Activated CD8-positive, alpha-beta memory T cell treated with anti-CD3 and anti-CD28 coated beads for 48 hours (primary cell): ENCODE measurements at places on chromosomes 4 and X.

DNA sequence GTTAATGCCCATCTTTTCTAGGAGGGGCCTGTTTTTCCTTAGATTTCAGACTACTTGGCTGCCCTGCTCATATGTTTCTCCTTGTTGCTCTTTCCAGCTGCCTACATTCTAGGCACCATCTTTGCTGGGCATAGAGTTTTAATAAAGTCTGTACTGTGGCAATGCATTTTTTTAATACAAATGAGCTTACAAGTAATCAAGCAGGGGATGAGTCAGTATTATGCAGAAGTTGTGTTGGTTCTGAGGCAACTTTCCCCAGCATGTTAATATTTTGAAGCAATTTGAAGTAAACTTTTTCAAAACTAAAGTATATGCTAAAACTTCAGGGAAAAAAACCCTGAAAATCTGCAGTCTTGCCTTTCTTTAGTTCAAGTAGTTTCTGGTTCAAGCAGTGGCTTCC lies 372.0 kb upstream of the GATB start:
- no peak for DNase-seq

DNA sequence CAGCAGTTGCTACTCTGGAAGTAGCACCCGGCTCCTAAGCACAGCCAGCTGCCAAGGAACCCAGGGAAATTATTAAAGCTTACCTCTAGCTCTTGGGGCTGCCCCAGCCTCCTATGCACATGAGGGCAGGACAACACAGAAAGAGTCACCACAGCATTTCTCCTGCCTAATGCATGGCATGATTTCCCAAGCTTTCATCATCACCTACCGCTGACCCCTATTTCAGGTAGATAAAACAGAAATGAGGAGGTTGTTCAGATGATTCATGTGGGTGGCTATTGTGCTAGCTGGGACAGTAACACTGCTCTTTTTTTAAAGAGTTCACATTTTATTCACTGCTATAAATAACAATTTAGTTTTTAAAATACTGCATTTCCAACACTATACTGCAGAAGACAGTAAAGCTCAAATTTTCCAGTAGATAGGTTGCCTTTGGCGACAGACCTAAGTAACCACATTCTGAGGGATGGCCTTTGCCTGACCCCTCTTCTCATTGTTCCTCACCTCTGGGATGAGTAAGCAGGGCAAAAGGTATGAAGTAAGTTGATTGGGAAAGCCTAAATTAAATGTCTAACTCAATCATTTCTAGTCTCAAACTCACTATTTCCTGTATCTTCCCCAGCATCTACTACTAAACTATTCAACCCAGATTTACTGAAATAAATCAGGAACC lies 16.7 kb downstream of the CASK start:
- no peak for DNase-seq

DNA sequence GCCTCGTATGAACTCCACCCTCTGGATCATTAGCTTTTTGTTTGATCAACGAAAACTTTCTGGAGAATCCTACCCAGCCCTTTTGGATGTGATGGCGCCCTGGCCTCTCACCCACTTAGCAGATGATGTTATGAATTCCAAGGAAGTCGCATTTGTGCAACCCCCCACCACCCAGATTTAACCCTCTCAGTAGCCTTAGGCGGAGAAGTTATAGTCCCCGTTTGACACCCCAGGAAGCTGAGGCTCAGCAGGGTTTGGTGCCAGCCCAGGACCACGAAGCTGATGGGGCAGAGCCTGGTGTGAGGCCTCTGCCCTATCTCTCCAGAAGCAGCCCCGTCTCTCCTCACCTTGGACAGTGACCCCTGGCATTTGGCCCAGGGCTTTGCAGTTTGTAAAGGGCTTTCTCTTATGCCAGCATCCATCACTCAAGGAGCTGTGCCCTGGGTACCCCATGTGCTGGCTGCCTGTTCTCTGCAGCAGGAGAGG lies 1.0 kb downstream of the WFS1 start:
- DNase-seq = no peak

GRCh38 chr4:165992283-165992682 lies 119.2 kb downstream of the TLL1 start:
- no peak for DNase-seq

GRCh38 chrX:46811121-46811520 lies 25.7 kb upstream of the RP2 start:
- DNase-seq = no peak

- DNase-seq = no peak
These were observed 32.3 kb downstream of the PPP3CA start for GRCh38 chr4:101315041-101315440.

DNA sequence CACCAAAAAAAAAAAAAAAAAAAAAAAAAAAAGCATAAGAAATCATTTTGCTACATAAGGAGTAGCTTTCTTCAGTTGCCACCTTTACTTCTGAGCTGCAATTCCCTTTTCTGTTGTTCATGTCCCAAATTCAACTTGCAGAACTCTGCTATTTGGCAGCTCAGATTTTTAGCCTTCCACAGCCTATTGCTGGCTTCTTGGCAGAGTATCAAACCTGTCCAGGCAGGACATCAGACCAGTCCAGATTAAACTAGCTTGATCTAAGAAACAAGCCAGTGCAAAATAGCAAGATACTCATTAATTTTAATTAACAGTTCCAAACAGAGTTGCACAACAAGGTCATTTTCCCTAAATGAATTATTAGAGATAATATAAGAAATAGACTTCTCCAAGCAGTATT lies 123.6 kb upstream of the NR3C2 start:
- no peak for DNase-seq

DNA sequence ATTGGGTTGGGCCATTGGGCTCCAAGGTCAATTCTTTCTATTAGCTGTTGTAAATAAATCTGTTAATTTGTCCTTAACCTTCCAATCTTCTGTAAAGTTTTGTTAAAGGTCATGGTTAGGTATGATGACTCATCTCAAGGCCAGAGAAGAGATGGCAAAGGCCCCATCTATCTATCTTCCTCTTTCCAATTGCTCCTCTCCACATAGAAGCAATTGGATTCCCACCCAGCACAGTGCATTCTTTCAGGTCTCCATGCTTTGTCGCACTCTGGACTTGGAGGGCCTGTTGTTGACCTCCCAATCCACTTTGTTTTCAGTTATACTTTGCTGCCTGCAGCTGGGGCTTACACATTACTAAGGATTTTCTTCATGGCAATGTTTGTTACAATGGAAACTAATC lies 118.5 kb downstream of the MFAP3L start:
- no peak for DNase-seq

DNA sequence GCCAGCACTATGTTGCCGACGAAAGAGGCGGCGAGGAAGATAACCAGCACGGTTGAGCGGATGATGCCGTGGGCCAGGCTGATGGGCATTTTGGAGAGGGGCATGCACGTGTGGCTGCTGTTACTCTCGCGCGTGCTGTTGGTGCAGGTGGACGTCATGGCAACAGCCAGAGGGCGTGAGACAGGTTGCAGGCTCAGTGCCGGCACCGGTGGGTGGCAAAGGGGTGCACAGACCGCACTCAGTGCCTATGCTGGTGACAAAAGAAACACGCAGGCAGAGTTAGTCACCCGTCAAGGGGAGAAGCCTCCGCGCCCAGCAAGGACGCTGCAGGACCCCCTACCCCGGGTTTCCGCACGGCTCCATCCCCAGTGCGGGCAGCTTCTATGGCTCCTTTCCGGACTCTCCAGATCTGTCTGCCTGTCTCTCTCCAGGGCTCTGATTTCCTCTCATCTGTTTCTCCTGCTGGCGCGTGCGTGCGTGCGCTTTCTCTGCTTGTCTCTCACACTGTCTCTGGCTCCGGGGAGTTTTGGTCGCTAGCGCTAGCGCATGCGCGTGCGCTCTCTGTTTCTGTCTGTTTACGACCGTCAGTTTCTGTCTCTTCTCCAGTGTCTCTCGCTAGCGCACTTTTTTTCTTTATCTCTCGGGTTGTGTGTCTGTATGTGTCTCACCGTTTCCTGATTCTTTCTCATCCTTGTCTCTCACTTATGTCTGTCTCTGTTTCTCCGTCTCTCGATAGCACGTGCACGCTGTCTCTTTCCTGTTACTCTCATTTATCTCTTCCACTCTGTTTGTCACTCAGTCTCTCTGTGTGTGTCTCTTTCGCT lies 2.1 kb downstream of the GPR101 start:
- no peak for DNase-seq

- no peak for DNase-seq
These were observed 102.0 kb upstream of the ZNF827 start for GRCh38 chr4:146040623-146041022.

GRCh38 chr4:129384974-129385373 lies 289.0 kb downstream of the C4orf33 start:
- no peak for DNase-seq

GRCh38 chr4:56182356-56182755 lies 204.9 kb downstream of the AASDH start:
- DNase-seq = no peak

GRCh38 chr4:110247591-110247990 lies 49.2 kb upstream of the ELOVL6 start:
- DNase-seq = no peak

- DNase-seq = no peak
These were observed 5.9 kb upstream of the XPNPEP2 start for GRCh38 chrX:129732857-129733256.

DNA sequence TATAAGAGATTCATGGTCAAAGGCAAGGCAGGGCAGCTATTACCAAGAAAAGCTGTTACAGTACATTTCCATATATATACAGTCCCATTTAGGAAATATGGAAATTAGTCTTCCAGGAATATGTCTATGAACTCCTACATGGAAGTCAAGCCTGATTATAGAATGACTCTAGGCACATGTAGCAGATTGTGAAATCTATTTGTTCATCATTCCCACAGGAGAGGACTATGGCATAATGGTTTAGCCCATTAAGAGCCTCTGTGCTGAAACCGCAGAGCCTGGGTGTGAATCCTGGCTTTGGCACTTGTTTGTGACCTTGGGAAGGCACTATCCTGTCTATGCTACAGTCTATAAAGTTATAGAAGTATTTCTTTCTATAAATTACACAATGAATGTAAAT lies 764.8 kb downstream of the RAPGEF2 start:
- DNase-seq = no peak

GRCh38 chr4:16765546-16765945 lies 132.9 kb downstream of the LDB2 start:
- DNase-seq = no peak

DNA sequence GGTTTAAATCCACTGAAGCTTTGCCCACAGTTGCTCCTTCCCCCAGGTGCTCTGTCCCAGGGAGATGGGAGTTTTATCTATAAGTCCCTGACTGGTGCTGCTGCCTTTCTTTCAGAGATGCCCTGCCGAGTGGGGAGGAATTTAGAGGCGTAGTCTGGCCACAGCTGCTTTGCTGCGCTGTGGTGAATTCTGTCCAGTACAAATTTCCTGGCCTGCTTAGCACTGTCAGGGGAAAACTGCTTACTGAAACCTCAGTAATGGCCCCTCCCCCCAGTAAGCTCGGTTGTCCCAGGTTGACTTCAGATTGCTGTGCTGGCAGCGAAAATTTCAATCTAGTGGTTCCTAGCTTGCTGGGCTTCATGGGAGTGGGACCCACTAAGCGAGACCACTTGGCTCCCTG lies 40.1 kb downstream of the UGT2B17 start:
- no peak for DNase-seq

DNA sequence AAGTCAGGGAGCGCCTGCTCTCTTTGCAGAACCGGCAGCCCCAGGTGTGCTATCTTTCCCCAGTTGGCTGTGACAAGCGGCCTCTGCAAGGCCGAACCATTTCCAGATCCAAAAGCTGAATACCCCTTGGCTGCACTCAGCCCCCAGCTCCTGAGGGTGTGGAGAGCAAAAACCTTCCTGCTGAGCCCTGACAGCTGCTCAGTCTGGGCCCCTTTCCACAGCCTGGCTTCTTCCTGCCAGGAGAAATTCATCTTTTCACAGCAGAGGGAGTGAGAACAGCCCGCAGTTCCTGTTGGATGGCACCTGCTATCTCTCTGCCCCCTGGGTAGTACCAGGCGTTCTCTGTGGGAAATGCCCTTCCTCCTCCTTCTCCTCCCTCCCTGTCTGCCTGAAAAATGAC lies 78.4 kb downstream of the DRD5 start:
- DNase-seq = no peak

DNA sequence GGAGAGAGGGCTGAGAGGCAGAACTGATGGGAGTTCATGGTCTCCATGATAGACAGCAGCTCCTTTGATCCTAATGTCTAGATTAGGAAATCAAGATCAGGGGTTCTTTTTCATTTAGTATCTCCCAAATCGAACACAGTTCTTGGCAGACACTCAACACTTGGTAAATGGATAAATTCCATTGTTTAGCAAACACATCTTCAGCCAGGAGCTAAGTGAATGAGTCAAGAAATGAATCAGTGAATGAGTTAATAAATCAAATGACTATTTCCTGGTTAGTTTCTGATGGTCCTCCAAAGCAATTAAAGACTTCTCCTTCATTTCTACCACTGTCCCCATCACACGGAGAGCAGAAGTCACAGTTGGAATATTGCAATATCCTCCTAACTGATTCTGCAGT lies 120.0 kb upstream of the SHISA3 start:
- no peak for DNase-seq

DNA sequence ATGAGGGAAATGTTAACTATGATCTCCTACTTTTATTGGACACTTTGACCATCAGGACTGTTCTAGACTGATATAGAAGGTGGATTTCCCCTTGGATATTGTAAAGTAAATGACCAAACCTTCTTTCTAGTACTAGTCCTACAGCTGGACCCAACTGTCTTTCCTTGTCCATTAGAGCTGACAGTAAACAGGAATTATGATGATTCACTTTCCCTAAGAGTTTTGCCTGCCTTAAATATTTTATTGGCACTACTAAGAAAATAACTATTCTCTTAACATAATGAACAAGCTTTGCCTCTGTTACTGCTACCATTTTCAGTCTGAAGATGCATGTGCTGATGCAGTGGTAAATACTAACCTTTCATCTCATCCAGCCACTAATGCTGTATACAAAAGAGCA lies 915.4 kb downstream of the CENPC start:
- DNase-seq = no peak

DNA sequence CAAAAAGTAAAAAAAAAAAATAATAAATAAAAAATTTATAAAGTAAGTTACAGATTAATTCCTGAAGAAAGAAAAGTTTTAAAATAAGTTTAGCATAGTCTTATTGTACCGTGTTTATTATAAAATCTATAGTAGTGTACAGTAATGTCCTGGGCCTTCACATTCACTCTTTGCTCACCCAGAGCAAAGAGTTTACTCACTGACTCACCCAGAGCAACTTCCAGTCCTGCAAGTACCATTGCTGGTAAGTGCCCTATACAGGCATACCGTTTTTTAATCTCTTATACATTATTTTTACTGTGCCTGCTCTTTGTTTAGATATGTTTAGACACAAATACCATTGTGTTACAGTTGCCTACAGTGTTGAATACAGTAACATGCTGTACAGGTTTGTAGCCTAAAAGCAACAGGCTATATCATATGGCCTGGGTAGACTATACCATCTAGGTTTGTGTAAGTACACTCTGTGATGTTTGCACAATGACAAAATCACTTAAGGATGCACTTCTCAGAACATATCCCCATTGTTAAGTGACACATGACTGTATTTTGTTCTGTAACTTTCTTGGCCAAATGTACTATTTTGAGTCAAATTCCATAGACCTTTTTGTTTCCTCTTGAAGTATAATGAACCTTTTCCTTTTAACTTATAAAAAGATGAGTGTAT lies 199.0 kb upstream of the NUDT6 start:
- DNase-seq = no peak
